ENCODE measurements at places on chromosomes 5 and 9. TPM values are rescaled to one million over a fixed set of nuclear protein-coding genes. Genes with fewer than 3 reads are reported as not detected.

The DPM2 gene
- polyA plus RNA-seq, result 27.0 TPM

GRCh38 chr5:88214655-88215054 is 54.0 kb downstream of the TMEM161B start:
- no peak for DNase-seq

DNA sequence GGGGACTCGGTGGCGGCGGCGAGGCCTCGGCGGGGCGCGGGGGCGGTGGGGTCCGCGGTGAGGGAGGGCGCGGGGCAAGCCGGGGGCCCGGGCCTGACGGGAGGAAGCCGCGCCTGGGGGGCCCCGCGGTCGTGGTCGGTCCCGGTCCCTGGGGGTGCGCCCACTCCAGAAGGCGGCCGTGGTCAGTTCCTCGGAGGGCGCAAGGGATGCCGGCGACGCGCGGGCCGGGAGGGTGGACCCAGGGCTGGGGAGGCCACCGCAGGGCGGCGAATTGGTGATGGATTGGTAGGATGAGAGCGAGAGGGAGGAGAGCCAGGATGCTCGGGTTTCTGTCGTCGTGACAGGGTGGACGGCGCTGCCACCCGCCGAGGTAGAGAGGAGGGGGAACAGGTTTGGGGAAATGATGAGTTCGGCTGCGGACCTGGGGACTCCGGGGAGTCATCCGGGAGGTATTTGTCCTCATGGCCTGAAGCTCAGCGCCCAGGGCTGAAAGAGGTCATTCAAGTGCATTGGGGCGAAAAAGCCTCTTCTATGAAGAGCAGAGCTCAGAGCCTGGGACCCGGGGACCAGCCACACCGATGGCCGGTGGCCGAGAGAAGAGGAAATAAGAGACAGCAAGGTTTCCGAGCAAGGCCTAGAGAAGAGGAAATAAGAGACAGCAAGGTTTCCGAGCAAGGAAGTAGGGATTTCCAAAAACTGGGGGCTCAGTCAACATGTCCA is 557 bp downstream of the GNG10 start:
- DNase-seq, result peak; percentile 30

The ENHO gene
- polyA plus RNA-seq, result 63.8 TPM

The ANKRD33B gene
- 0.58 TPM for polyA plus RNA-seq

- no peak for DNase-seq
These were observed 23.5 kb downstream of the KCTD16 start for GRCh38 chr5:144194144-144194543.

GRCh38 chr9:32716425-32716824 is 66.9 kb upstream of the TMEM215 start:
- no peak for DNase-seq

GRCh38 chr9:115837618-115838017 is 316.0 kb upstream of the PAPPA start:
- peak; percentile 30 for DNase-seq

DNA sequence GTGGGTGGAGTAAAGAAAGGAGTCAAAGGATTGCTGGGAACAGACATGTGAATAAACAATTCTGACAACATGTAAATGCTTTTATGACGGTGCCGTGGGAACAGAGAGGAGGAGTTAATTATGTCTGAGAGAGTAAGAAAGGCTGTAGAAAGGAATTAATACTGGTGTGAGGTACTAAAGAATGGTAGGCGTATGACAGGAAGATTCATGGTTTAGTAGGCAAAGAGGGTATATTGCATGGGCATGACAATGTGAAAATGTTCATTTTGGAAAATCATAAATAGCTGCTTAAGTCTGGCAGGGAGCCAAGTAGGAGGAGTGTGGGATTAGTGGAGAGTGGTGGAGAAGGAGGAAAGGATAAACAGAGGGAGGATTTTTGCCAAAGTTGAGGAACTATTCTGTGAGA is 19.7 kb downstream of the NAA35 start:
- peak; percentile 61 for DNase-seq

The NKD2 gene
- polyA plus RNA-seq, result 12.8 TPM

DNA sequence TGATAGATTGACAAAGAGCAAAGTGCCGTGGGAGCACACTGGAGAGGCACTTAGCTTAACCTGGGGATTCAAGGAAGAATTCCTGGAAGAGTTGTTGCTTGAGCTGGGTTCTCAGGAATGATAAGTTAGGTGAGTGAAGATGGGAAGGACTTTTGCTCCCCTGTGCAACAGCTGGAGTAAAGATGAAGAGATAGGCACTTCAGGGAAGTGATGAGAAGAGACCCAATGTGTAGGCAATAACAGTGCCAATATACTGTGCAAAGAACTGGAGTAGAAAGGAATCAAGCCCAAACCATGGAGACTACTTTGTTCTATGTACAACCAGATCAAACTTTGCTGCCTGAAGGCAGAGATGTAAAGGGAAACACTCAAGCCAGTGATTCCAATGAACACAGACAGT is 92.2 kb downstream of the ADGRV1 start:
- DNase-seq, result no peak

- no peak for DNase-seq
These were observed 420.9 kb upstream of the SGCD start for GRCh38 chr5:155906046-155906445.

DNA sequence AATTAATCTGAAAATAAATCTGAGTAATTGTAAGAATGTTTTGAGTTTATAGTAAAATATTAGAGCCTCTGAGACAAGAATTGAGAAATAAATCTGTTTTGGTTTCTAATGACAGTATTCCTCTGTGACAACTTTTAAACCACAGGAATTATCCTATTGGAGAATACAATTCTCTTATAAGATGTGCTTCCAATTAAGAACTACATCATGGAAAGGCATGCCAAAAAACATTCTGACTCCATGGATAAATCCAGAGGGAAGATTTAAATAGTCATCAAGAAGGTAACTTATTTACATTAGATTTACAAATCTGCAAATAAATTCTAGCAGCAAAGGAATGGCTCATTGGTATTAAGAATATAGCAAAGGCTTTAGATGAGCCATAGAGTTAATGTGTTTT is 178.3 kb upstream of the ACOT12 start:
- no peak for DNase-seq

The TEX48 gene
- not detected for polyA plus RNA-seq

DNA sequence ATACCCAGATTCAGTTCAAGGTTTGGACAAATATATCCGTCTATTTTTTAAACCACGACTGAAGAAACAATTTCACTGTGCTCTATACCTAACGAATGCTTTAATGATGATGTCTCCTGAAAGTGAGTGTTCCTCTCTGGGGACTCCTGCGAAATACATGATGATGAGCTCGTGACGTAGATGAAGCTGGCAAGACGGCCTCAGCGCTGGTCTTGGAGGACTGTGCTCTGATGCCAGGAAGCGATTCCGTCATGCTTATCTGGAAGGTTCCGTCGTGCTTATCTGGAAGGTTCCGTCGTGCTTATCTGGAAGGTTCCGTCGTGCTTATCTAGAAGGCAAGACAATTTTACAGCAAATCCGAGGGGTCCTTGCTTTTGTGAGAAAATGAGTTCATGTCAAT is 250.8 kb upstream of the IRX2 start:
- no peak for DNase-seq

The LCN2 gene
- 922 TPM for polyA plus RNA-seq

DNA sequence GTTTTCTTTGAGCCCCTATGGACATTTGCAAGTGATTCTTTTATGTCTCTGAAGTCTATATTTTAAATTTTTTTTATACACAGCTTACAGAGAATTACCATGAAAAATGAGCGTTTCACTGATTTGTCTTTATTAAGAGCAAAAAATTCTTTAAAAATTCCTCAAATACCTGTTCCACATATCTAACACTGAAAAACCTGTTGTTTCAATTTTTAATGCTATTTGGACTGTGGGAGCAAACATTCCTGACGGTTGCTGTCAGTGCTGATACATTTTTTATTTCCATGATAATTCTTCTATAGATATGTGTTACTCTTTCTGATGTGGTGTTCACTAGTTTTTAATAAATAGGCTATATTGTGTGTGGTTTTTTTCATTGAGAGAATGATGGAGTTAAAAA is 199.8 kb downstream of the GDNF start:
- DNase-seq, result no peak

- DNase-seq, result peak; percentile 43
These were observed 5.6 kb upstream of the CAMK2A start for GRCh38 chr5:150295172-150295634.

DNA sequence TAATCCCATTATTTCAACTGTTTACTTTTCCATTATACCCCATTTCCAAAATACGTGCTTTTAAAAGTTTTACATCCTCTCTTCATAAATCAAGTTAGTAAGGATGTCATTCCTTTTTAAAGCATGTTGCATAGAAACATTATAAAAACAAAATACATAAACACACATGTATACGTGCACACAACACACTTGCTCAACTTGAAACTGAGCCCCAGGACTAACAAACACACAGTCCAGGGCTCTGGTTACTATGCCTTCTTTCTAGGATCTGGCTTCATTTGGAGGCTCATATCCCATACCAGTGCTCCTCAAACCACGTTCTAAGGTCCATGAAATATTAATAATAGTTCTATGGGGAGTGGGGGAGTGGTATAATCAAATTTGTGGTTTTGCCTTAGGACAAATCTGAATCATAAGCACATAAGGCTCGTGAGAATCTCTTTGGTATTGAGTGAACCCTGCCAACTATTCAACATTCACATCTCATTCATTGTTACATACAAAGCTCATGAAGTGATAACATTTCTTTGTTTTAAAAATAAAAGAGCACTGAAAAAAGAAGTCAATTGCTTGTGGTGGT is 55.2 kb downstream of the NFIB start:
- DNase-seq, result no peak

DNA sequence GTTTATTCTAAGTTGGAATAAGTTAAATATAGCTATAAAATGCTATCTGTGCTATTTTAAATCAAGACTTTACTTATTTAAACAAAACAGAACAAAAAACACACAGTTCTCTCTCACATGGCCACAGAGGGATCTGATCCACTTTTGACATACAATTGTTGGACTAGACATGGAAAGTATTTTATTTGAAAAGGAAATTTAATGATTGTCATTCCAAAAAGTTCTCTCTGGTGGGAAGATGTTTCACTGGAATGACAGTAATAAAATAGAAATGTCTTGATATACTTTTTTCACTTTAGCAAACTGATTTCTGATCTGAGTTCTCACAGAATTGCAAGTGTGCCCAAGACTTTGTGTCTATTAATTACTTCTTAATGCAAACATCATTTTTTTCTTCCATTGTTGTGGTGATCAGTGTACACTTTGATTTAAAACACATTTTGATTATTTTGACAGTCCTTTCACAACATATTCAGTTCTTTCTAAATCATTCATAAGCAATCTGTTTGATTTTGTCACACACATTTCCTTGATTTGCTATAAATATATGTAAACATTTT is 30.1 kb upstream of the MINAR2 start:
- peak; percentile 10 for DNase-seq

The SPATA9 gene
- polyA plus RNA-seq, result 0.35 TPM

The IL13 gene
- not detected for polyA plus RNA-seq

DNA sequence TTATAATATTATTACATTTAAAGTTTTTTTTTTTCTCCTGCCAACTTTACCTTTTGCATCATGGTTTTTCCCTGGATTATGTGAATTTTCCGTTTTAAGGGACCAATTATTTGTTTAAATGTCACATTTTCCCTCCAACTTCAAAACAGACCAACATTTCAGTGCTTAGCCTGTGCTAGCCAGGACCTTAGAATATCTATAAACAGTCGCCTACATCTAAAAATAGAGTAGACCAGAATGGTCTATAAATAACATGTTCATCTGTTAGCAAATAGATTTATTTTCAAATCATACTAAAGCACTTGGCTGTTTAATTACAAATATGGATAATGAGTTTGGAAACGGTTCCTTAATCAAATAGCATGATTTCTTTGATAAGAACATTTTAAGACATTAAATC is 192.0 kb downstream of the FBN2 start:
- no peak for DNase-seq

The NRG2 gene
- 2.7 TPM for polyA plus RNA-seq

The ZFP37 gene
- 0.62 TPM for polyA plus RNA-seq
